Fibroblast of pulmonary artery (primary cell): ENCODE measurements at places on chromosomes 7 and 10.

- no peak for DNase-seq
Measured at GRCh38 chr7:71243736-71244410, 111.9 kb downstream of the GALNT17 start.

GRCh38 chr10:77601488-77601887, 36.1 kb downstream of the KCNMA1 start:
- DNase-seq: no peak

DNA sequence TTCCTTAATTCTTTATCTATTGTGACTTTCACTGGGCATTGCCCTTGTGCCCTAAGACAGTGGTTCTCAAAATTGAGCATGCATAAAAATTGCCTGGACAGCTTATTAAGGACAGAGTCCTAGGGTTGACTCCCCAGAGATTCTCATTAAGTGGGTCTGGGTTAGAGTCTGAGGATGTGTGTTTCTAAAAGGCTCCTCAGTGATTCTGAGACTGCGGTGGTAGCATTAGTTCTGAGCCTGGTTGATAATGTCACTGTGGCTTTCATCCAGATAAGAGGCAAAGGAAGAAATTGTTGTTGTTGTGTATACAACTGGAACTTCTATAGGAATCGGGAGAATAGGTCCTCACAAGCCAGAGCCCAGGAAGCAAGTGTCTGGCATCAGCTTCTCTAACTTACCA, 1.3 kb downstream of the IFIT2 start:
- DNase-seq: no peak

DNA sequence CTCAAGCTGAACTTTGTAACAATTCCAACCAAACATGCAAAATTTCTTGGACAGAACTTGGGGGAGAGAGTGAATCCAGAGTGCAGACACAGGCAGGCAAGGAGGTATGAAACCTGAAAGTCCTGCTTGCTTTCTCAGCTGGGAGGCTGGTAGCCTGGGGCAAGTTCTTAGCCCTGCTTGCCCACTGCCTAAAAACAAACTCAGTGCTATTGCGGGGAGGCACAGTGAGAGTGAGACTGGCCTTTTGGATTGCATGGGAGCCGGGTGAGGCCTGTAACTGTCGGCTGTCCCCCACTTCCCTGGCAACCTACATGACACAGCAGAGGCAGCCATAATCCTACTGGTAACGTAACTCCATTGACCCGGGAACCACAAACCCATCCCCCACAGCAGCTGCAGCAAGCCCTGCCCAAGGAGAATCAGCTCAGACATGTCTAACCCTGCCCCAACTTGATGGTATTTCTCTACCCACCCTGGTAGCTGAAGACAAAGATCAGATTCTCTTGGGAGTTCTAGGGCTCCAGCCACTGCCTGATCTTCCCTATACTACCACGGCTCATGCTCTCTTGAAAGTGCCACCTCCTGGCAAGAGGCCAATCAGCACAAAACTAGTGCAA, 663.6 kb downstream of the GRM8 start:
- DNase-seq: no peak

DNA sequence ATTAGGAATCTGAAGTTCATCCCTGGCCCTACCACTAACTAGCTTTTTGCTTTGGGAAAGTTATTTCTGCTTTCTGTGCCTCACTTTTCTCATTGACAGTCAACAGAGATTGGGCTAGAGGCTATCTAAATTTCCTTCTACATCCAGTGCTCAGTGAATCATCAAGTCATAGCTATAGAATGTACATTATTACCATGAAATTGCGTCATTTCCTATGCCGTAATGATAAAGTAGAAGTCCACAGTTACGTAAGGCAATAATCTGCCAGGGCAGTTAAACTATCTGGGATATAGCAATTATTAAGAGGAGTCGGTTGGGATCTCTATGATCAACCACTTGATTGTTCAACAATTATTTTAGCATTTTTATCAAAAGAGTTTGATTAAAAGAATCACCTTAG, 64.4 kb downstream of the ITGB8 start:
- DNase-seq: peak; percentile 60

GRCh38 chr10:14879124-14879927, 660 bp downstream of the SUV39H2 start:
- DNase-seq: no peak

DNA sequence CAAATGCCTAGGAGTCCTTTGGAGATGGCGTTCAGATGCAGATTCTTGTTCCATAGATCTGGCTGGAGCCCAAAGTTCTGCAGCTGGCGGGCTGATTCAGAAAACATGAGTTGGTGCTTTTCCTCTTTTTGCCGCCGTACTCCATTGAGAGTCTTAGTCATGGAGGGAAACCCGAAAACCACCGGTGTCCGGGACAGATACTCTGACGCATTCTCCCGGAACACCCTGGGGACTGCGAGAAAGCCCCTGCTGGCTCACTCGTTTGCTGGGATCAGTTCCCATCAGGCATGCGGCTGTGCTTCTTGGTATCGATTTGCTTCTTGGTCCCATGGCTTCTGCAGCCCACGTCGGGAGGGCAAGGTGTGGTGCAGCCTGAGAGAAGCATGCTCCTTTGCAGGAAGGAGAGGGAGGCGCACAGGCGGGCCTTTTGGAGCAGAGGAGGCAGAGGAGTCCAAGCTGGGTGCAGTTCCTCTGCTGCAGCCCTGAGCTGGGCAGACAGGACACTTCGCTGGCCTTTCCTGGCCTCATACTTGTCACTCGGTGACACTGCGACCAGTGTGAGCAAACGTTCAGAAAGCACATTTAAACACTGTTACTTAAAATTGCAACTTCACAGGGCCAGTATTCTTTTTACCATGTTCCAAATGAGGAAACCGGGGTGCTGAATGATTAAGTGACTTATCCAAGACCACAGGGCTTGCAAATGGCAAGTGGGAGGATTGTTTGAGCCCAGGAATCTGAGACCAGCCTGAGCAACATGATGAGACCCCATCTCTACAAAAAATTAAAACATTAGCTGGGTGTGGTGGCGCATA, 30.6 kb upstream of the PFKFB3 start:
- peak; percentile 92 for DNase-seq

DNA sequence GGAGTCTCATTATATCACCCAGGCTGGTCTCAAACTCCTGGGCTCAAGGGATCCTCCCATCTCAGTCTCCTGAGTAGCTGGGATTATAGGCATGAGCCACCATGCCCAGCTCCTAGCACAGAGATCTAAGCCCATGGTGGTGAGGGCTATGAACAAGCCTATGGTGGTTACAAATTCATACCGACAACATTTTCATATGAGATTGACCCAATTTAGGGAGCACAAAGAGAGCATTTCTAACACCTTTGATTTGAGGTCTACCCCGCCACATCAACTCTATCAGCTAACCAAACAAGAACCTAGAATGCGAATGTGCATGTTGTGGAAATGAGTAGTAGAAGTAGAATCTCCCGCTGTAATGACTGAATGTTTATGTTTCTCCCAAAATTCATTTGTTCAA, 14.2 kb upstream of the PRF1 start:
- no peak for DNase-seq

GRCh38 chr7:84144480-84144879, 50.1 kb downstream of the SEMA3A start:
- DNase-seq: peak; percentile 12

DNA sequence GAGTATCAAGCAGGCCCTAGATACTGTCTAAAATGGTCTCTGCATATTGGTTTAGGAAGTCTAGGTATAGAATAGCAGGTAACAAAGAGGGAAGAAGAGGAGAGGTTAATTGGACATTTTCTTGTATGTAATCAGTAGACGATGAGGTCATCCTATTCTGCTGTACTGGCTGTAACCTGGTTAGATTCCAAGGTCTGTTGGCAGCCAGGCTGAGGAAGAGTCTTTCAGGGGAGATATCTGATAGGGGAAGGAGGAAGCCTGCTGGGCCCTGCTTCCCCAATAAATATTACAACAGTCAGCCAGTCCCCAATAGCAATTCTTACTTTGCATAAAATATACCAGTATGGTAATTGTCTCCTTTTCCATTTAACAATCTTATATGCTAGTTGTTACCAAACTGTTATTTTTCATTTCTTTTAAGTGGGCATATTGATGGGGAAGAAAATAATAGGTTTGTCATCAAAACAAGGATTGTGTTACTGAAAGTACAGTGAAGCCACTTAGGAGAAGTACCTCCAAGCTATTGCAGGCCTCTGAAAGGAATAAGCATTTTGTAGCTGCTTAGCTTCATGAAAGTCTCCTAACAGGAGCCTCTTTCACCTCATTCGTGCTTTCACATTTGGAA, 186.4 kb downstream of the LRRC4 start:
- DNase-seq: peak; percentile 49

GRCh38 chr7:150831851-150832250, 20.5 kb upstream of the AOC1 start:
- no peak for DNase-seq

DNA sequence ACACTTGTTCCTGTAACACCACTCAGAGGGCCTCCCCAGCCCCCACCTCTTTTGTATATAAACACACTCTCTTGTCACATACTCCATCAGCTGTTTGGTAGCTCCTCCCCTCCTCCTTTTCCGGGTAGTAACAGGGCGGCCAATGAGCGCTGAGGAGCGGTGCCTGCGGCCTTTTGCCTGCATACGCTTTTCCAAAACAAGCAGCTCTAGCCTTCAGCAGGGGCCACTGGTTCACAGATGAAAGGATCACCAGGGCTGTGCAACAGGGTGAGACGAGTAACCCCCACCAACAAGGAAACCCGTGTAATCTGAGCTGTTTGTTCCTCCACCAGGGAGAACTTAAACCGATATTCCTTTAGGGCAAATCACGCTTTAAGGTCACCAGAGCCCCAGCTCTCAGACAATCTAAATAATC, 3.9 kb downstream of the UBE2H start:
- peak; percentile 93 for DNase-seq

- DNase-seq: no peak
Measured at GRCh38 chr10:128345353-128345752, 219.1 kb upstream of the MKI67 start.

DNA sequence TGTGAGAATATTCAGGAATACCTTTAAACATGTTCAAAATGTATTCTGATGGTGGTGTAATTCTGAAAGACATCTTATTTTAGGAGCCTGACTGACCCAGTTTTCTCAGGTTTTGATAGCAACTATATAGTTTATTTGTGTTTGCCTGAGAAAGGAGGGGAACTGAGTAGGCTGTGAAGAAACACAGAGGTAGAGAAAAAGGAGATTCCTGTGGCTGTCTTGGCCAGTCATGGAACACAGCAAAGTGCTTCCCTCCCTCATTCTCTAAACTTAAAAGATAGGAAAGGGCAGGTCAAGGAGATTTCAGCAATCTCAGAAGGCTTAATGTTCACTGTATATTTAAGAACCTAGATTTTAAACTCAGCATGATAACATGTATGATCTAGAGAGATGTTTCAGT, 43.5 kb downstream of the ZMYND11 start:
- no peak for DNase-seq

DNA sequence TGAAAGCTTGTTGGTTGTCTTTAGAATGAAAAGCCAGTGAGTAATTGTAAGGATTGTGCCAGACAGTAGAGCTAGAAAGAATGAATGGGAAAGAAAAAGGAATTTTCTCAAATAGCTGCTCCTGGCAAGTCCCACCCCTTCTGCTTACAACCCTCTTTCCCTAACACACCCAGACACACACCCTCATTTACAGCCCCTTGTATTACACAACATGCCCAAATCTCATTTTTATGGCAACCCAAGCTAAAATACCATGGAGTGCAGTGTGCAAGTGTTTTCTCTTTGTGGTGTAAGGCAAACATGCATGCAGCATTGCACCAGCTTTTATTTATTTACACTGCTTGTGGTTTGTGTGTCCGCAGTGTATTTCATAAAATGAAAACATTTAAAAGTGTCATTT, 1.5 kb downstream of the PRKAR2B start:
- DNase-seq: peak; percentile 1

- DNase-seq: no peak
Measured at GRCh38 chr7:128874140-128875031, 11.7 kb downstream of the ATP6V1F start.

DNA sequence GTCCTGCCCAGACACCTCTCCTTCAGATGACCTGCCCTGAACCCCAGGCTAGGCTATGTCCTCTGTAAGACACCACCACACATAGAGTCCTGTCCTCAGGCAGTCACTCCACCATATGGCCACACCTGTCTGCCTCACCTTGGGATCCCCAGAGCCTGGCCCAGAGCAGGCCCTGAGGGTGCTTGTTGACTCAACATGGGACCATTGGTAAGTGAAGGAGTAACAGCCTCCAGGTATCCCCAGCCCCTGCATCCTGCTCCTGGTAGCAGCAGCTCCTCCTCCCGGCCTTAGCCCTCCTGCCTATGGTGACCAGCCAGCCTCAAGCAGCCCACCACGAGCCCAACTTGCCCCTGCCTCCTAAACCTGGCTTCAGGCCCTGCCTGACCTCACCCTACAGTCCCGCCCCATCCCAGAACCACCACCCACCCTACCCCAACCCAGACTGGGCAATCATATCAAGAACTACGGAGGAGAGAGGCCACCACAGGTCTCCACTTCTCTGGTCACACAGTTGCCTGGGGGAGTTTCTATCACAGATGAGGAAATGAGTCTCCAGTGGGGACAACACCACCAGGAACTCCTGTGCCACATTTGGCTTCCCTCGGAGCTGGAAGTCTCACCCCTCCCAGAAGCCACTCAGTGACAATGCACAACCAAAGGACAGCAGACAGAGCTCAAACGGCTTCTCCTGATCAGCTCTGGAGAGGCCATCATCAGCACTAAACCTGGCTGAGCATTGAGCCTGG, 136.6 kb downstream of the GRID1 start:
- no peak for DNase-seq

DNA sequence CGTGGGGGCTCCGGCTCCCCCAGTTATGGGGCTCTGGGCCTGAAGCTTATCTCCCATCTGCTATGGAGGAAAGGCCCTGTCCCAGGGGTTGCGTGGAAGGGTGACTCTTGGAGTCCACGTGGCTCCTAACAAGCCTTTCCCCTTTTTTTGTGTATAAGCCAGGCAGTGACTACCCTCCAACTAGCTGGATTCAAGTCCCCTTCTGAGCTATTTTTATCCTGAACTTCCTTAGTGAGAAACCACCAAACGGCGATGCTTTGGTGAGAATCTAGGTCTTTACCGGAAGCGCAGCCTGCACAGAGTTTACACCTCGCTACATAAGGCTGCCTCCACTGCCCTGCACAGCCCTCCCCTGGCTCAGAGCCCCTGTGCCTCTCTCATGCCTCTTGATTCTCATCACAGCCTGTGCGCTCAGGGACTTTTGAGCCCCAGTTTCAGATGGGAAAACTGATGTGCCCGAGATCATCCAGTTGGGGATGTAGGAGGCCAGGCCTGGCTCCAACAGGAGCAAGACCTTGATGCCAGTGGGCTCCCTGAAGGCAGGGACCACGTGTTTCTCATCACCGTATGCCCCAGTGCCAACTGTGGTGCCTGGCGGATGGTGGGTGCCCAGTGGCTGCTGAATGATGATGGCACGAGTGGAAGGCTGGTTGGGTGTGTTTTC, 102.3 kb upstream of the PPIF start:
- no peak for DNase-seq

DNA sequence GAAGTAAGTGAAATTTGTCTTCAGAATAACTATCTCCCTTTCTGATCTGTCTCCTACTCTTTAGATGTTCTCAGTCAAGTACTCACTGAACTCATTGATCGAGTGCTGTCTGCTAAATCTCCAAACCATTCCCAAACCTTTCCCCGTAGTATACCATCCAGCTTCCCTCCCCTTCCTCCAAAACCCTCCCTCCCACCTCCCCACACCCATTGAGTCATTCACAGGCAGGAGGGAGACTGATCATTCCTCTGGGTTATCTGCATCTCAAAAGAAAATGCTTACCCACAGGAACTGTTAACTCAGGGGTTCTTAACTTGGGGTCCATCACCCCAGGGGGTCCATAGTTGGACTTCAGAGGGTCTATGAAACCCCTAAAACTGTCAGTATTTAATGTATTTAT, 37.4 kb downstream of the GOT1 start:
- DNase-seq: no peak

GRCh38 chr7:24741679-24742505, 15.4 kb downstream of the GSDME start:
- DNase-seq: peak; percentile 93
